ENCODE measurements at places on chromosomes 3 and 15.
A peak's percentile ranks its signal among the peaks of the same experiment; 100 is the strongest.

DNA sequence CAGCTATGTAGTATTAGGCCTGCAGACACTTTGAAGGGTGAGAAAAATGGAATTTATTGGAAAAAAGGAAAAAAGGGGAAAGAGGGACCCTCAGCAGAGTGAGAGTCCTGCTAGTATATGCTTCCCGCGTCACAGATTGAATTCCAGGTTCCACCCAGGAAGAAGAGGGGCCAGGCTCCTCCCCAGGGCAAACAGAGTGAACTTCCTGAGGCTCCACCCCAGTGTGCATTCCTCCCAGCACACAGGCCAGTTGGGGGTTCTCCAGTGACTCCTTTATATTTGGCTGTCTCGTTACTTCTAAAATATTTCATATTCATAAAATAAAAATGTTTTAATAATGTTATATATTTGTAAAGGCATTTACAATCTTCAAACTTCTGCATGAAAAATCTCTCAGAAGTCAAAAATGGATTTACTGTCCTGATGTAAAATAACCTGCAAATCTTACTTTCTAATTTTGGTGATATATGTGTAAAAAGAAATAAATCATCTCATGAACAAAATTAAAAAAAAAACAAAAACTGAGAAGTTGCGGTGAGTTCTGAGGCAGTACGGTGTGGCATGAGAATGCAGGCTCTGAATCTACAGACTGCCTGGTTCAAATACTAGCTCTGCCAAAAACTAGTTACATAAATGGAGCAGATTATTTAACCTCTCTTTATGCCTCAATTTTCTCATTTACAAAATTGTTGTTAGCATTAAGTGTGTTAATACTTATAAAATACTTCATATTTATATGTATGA lies 175.8 kb upstream of the P2RY1 start:
- H3K36me3 ChIP-seq = no peaks in the 10 kb centered on the region
- no peak overlapping the region for H3K4me3 ChIP-seq
- no peak for DNase-seq
- H3K27me3 ChIP-seq = no peaks in the 10 kb centered on the region

- H3K4me1 ChIP-seq = no peaks in the 10 kb centered on the region
- no peak overlapping the region for H3K4me3 ChIP-seq
Observed at GRCh38 chr3:62101488-62101887, 271.9 kb downstream of the FEZF2 start.

GRCh38 chr15:56042031-56042430 lies 48.6 kb upstream of the NEDD4 start:
- H3K4me1 ChIP-seq = peaks cover 4% of the 10 kb centered on the region
- no peak for DNase-seq
- no peak overlapping the region for H3K27ac ChIP-seq
- no peak overlapping the region for H3K4me3 ChIP-seq
- no peaks in the 10 kb centered on the region for H3K36me3 ChIP-seq

- H3K4me1 ChIP-seq = peaks cover 5% of the 10 kb centered on the region
- no peaks in the 10 kb centered on the region for H3K36me3 ChIP-seq
- H3K4me3 ChIP-seq = no peak overlapping the region
- H3K27ac ChIP-seq = no peak overlapping the region
Observed at GRCh38 chr3:139652561-139652960, 25.2 kb downstream of the NMNAT3 start.

DNA sequence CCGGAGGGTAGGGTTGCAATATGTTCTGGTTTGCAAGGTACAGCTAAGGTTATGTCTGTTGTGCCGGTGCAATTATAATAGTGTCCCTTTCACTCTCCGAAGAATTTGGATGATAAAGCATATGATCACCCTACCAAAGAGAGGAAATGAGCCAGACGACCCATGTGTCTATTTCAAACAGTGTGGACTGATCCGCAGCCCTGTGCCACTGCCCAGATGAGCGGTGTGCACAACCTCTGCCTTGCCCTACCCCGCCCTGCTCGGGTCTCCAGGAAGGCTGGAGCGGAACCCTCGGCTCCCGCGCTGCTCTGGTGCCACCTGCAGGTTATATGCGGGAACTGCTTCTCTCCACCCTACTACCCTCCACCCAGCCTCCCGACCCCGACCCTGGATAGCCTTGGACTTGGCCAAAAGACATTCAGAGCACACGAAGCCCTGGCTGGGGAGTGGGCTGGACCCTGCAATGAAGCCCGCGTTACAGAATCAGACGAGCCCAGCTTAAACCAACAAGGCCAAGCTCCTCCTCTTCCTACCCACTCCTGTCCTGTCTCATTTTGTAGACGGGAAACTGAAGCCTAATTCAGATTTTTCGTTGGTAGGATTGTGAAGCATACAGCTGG lies 68.4 kb upstream of the CHRNB4 start:
- no peak overlapping the region for H3K27ac ChIP-seq
- peaks cover 4% of the 10 kb centered on the region for H3K4me1 ChIP-seq
- H3K27me3 ChIP-seq = peaks cover 35% of the 10 kb centered on the region
- peak; percentile 86 for DNase-seq
- no peaks in the 10 kb centered on the region for H3K36me3 ChIP-seq

DNA sequence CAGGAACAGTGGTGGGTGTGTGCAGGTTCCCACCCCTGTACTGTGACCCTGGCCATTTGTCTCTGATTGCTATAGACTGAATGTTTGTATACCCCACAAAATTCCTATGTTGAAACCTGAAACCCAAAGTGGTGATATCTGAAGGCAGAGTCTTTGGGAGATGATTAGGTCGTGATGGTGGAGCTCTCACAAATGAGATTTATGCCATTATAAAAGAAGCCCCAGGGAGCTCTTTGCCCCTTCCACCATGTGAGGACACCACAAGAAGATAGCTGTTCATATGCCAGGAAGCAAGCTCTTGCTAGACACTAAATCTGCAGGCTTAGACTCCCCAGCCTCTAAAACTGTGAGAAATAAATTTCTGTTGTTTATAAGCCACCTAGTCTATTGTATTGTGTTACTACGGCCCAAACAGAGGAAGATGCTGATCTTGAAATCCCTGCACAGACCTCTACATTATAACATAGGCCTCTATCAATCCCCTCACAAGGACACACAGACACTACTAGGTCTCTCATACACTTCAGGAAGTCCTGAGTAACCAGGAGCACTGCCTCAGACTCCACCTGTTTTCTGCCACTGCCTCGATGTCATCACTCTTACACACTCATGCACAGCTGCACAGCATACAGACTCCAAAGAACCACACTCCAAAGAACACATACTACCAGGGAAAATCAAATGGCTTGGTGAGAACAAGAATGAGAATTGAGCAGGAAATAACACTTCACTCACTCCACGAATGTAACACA lies 14.7 kb downstream of the IGSF11 start:
- peaks cover 8% of the 10 kb centered on the region for H3K4me1 ChIP-seq
- no peak for DNase-seq
- H3K4me3 ChIP-seq = no peak overlapping the region
- H3K27ac ChIP-seq = no peak overlapping the region
- no peaks in the 10 kb centered on the region for H3K36me3 ChIP-seq
- H3K27me3 ChIP-seq = no peaks in the 10 kb centered on the region

GRCh38 chr3:172076212-172076611 lies 36.8 kb downstream of the FNDC3B start:
- H3K4me3 ChIP-seq = no peak overlapping the region
- H3K27ac ChIP-seq = no peak overlapping the region
- no peak for DNase-seq

DNA sequence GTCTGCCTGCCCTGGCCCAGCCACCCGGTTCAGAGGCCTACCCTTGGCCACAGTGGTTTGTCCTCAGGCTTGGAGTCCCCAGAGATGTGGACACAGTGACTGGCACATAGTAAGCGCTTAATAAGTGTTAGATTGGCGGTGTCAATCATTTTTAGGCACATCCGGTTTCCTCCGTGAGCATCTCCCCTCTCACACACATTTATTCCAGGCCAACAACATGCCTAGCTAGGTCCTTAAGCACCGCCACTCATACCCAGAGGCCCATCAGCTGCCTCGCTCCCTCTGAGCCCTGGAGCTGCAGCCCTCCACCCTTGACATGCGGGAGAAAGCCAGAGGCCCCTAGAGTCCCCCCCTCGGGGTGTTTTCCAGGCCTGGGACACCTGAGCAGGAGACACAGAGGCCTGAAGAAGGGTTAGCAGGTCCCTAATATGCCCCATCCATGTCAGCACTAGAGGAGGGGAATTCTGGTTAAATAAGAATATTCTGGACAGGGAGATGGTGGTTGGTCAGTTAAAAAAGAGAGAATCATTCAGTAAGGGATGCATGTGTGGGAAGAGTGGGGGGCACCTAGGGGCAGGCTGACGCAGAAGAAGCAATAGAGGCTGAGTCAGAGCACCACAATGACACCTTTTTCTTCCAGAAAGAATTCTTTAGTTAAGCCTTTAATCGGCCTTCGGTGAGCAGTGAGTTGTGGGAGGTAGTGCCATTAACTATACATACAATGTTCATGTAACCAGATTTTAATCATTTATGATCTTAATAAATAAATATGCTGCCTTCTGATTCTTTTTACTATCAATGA lies 22.3 kb downstream of the NR2F2 start:
- peaks cover 82% of the 10 kb centered on the region for H3K4me1 ChIP-seq
- H3K4me3 ChIP-seq = peak overlapping the region; percentile 22
- peaks cover 55% of the 10 kb centered on the region for H3K27me3 ChIP-seq
- no peak for DNase-seq
- peak overlapping the region; percentile 97 for H3K27ac ChIP-seq

GRCh38 chr3:184040010-184040409 lies 8.5 kb downstream of the HTR3D start:
- H3K4me1 ChIP-seq = no peaks in the 10 kb centered on the region
- H3K27ac ChIP-seq = peak overlapping the region; percentile 37
- H3K36me3 ChIP-seq = no peaks in the 10 kb centered on the region
- H3K27me3 ChIP-seq = no peaks in the 10 kb centered on the region
- peak; percentile 15 for DNase-seq
- no peak overlapping the region for H3K4me3 ChIP-seq

- no peak for DNase-seq
- H3K4me3 ChIP-seq = no peak overlapping the region
- H3K27ac ChIP-seq = no peak overlapping the region
- peaks cover 35% of the 10 kb centered on the region for H3K36me3 ChIP-seq
Observed at GRCh38 chr15:52066842-52067544, 45.6 kb downstream of the BCL2L10 start.

DNA sequence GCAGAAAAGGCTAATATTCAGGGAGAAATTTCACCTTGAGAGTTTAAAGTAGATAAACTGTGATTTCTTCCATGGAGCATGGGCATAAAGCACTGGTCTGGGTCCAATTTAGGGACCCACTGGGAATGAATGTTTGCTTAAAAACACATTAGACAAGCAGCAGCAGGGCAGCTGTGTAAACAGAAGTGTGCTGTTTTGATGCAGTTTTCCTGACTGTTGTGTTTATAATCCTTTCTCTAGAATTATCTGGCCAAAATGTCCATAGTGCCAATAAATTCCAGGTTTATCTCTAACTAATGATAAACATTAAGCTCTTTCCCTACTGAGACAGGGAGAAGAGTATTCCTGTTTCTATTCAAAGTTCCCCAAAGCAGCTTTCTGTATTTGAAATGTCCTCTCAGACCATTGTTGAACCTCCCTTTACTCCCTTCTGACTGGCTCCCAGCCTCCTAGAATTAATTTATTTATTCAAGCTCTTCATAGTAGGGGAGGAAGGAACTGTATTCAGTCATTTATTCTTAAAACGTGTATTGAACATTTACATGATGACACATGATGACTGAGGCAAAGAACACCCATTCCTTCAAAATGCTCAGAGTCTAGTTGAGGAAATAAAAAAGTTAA lies 7.0 kb upstream of the TM4SF18 start:
- no peaks in the 10 kb centered on the region for H3K36me3 ChIP-seq
- DNase-seq = no peak
- peaks cover 12% of the 10 kb centered on the region for H3K4me1 ChIP-seq
- no peaks in the 10 kb centered on the region for H3K27me3 ChIP-seq
- H3K4me3 ChIP-seq = no peak overlapping the region

- H3K27me3 ChIP-seq = no peaks in the 10 kb centered on the region
- peaks cover 50% of the 10 kb centered on the region for H3K4me1 ChIP-seq
- DNase-seq = no peak
- no peak overlapping the region for H3K27ac ChIP-seq
- H3K4me3 ChIP-seq = no peak overlapping the region
Observed at GRCh38 chr15:40567111-40567510, 2.0 kb upstream of the RPUSD2 start.

- DNase-seq = no peak
- no peaks in the 10 kb centered on the region for H3K36me3 ChIP-seq
- no peak overlapping the region for H3K4me3 ChIP-seq
- no peaks in the 10 kb centered on the region for H3K27me3 ChIP-seq
Observed at GRCh38 chr15:81254277-81254915, 57.7 kb downstream of the IL16 start.

- no peaks in the 10 kb centered on the region for H3K27me3 ChIP-seq
- H3K4me3 ChIP-seq = no peak overlapping the region
- H3K4me1 ChIP-seq = no peaks in the 10 kb centered on the region
- H3K27ac ChIP-seq = no peak overlapping the region
- DNase-seq = no peak
Observed at GRCh38 chr15:61759639-61760038, 300.6 kb downstream of the VPS13C start.

DNA sequence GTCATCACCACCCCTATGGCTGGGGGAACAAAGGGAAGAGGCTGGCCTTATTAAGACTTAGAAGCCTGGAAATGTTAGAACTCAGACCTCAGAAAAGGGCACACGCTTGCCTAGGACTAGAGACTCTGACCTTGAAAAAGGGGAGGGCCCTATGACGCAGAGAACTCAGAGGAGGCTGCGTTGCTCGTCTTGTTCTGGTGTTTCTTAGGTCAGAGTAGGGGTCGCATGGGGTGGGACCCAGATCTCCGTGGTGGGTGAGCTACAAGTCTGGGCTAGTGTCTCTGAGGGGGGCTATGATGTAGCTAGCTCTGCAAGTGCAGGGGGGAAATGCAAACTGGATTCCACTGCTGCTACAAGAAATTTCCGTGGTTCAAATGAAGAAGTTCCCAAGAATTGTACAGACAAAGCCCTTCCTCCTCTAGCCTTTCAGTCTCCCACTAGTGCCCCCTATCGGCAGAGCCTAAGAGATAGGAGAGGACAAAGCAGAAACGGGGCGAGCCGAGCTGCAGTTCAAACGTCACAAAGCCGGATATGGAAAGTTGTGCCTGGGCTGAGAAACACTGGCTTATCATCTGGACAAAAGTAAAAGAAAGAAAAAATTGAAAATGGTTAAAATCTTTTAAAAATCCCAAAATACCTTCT lies 392.9 kb upstream of the ROBO2 start:
- no peak overlapping the region for H3K27ac ChIP-seq
- H3K4me1 ChIP-seq = no peaks in the 10 kb centered on the region
- H3K27me3 ChIP-seq = no peaks in the 10 kb centered on the region
- no peak overlapping the region for H3K4me3 ChIP-seq
- no peaks in the 10 kb centered on the region for H3K36me3 ChIP-seq

DNA sequence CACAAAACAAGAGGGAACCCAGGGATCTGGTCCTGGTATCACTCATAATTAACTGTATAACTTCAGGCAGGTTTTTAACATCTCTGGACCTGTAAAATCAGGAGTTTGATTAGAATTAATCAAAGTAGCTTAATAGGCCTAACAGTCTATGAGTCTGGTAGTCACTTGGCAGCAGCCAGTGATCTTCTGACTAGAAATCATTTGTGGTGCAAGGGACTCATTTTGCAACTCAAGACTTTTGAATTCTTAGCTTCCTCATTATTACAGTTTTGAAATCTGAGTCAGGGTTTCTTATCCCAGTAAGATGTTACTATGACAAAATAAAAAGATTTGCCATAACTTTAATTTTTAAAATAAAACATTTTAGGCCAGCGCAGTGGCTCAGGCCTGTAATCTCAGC lies 70.8 kb downstream of the TMCC1 start:
- H3K4me1 ChIP-seq = peaks cover 28% of the 10 kb centered on the region
- DNase-seq = no peak
- no peaks in the 10 kb centered on the region for H3K36me3 ChIP-seq
- H3K27me3 ChIP-seq = no peaks in the 10 kb centered on the region
- no peak overlapping the region for H3K27ac ChIP-seq
- no peak overlapping the region for H3K4me3 ChIP-seq

GRCh38 chr3:33229066-33229465 lies 10.5 kb upstream of the SUSD5 start:
- no peaks in the 10 kb centered on the region for H3K36me3 ChIP-seq
- no peak overlapping the region for H3K4me3 ChIP-seq
- H3K27ac ChIP-seq = no peak overlapping the region
- no peak for DNase-seq
- H3K27me3 ChIP-seq = no peaks in the 10 kb centered on the region
